ENCODE measurements at places on chromosomes 16 and 17.

- peak; percentile 60 for DNase-seq
Observed at GRCh38 chr16:528111-529011, 849 bp downstream of the CAPN15 start.

DNA sequence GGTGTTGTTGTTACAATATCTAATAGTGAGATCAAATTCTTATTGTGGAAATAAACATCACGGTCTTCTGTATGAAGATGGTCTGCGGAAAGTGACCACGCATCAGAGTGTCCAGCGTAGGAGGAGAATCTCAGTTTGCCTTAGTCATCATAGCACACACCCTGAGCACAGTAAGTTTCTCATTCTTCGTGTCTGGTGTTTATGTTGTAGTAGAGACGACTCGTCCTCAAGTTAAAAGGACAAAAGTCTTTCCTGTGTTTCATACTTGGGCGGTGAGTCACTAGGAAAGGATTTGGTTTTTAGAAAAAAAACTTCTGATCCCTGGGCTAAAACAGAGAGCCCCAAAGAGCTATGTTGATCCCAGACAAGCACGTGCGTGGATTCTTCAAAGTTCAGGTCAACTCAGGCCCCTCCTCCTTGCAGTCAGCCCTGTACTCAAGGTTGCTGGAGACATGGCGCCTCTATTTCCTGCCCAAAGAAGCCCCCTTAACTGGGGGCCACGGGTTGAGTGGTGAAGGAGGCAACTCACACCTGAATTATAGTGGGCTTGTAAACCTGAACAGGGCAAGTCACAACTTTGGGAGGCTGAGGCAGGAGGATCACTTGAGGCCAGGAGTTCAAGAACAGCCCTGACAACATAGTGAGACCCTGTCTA, 170.4 kb downstream of the ZFHX3 start:
- peak; percentile 4 for DNase-seq

GRCh38 chr17:48954300-48954755, 9.7 kb upstream of the SNF8 start:
- DNase-seq = no peak

DNA sequence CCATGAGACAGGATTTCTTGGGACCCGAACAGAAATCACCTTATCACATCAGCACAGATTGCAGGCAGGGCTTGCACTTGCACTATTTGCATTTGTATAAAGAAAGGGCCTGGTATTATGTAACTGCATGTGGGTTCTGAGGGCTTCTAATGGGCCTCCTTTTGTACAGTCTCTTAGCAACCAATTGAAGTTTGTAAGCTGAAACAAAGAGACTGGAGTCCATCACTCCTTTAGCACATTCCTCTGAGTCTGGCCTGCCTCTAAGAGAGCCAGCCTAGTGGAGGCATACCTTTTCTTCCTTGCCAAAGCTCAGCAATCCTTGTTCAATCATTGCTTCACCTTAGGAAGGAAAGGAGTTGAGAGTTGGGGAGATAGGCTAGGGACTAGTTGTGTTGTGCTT, 387.1 kb downstream of the XYLT1 start:
- no peak for DNase-seq

- DNase-seq = no peak
Observed at GRCh38 chr17:9080296-9080914, 59.1 kb downstream of the NTN1 start.

GRCh38 chr16:15958703-15959348, 9.4 kb downstream of the ABCC1 start:
- no peak for DNase-seq

GRCh38 chr17:40647624-40648383, at the start of gene SMARCE1:
Gene SMARCE1, minus strand, starts transcription at chr17:40647818. Its CDS starts 2,016 bp downstream, at chr17:40645802.
- DNase-seq = peak; percentile 69

GRCh38 chr16:4399001-4399730, 17.2 kb downstream of the CORO7 start:
- no peak for DNase-seq

DNA sequence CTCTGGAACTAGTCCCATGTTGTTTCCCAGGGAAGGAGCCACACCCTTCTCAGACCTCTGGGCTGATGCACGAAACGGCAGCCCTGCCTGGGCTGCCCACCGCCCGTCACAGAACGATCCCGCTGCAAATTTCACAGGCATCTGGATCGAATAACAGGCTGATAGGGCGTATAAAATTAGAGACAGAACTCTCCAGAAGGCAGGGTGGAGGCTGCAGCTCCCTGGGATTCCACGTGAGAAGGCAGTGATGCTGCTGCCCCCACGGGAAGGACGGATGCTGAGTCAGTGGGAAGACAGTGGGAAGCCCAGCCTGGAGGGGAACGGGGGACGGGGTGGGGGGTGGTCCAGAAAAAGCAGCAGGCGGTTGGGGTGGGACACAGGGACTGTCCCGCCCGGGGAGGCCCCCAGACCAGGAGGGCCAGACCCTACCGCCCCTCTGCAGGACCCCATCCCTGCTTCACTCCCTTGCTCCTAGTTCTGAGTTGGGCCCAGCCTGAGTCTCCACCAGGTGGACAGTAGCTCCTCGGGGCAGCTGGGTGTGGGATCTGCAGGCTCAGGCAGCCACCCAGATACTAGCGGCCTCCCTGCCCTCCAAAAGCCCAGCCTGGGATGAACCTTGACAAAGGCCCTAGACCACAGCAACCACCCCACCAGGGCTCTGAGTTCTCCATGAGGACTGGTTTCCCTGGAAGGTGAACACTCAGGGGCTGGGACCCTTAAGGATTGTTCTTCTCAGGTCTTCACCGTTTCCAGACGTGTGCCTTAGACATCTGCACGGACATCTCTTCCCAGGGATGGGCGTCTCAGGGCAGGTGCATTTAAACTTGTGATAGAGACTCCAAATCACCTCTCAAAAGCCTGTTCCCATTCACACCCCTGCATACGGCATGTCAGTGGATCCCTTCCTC, 117.8 kb downstream of the METRNL start:
- peak; percentile 4 for DNase-seq

- no peak for DNase-seq
Observed at GRCh38 chr16:55543472-55543871, 23.0 kb upstream of the CAPNS2 start.

DNA sequence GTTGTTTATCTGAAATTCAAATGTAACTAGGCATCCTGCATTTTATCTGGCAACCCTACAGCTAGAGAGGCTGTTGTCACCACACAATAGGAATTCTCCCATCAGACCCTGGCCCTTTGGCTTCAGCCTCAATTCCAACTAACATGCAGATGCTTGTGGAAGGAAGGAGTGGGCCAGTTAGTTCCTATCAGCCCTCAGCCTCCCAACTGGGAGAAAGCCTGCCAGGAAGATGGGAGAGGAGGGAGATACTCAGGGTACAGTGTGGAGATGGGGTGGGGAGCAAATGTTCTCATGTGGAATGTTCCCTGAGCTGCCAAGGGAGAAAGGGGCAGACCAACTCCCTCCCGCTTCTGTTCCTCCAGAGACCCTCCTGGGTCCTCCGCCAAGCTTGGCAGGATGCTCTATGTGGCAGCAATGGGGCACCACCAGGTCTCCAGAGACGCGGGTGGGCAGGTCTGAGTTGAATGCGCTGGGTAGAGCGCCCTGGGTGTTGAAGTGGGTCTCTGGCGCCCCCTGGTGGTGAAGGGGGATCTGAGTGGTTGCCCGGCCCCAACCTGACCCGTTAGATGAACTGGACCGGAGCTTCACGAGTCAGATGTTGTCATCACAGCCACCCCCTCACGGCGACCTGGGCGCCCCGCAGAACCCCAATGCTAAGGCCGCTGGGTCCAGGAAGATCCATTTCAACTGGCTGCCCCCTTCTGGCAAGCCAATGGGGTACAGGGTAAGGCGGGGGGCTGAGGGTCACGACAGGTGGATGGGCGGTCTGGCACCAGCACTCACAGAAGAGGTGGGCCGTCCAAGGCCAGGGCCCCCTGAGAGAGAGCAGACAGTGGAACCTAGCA, 15.2 kb downstream of the GALK1 start:
- peak; percentile 83 for DNase-seq

GRCh38 chr17:30203471-30203981, 32.0 kb downstream of the SLC6A4 start:
- no peak for DNase-seq

GRCh38 chr17:49132699-49133364, at the start of gene B4GALNT2:
Gene B4GALNT2, plus strand, starts transcription at chr17:49132769. Its CDS starts 24 bp downstream, at chr17:49132793.
- DNase-seq = no peak

GRCh38 chr16:85860413-85861094, 38.4 kb upstream of the IRF8 start:
- DNase-seq = no peak

- no peak for DNase-seq
Observed at GRCh38 chr16:28213396-28213795, 1.6 kb upstream of the XPO6 start.

DNA sequence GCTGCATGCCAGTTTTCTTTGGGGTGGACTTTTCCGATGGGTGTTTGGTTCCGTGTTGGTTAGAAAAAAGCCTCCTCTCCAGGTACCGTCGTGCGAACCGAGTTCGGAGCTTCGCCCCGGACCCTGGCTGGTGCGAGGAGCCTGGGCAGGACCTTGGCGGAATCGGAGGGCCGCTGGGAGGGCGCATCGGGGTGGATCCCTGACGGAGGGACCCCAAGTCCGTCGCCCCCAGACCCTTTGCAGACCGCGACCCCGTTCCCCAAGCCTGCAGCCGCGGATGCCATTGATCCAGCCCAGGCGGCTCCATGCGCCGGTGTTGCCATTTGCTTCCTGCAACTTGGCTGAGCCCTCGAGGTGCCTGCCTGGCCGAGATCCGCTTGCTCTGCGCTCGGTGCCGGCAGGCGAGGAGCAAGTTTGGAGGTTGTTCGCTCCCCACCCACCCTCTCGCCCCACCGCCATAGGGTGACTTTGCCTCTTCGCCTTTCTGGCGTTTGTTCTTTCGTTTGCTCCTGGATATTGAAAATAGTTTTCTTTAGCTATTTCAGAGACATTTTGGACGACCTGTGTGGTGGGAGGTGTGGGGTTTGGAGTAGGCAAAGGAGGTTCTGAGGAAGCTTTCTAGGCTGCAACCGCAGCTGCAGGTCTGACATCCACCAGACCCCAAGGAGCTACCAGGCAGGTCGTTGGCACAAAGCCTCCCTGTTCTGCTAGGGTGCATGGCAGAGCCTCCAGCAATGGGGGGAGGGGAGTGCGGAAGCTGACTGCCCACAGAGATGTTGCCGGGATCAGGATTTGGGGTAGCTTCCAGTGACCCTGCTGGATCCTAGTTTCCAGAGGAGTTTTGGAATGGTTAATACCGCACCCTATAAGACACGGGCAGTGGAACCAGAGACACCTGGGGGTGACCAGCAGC, 58.2 kb downstream of the RAP1GAP2 start:
- no peak for DNase-seq

- peak; percentile 53 for DNase-seq
Observed at GRCh38 chr17:45050481-45051059, 862 bp downstream of the DCAKD start.

GRCh38 chr16:83942074-83942473, 11.0 kb upstream of the OSGIN1 start:
- DNase-seq = no peak

DNA sequence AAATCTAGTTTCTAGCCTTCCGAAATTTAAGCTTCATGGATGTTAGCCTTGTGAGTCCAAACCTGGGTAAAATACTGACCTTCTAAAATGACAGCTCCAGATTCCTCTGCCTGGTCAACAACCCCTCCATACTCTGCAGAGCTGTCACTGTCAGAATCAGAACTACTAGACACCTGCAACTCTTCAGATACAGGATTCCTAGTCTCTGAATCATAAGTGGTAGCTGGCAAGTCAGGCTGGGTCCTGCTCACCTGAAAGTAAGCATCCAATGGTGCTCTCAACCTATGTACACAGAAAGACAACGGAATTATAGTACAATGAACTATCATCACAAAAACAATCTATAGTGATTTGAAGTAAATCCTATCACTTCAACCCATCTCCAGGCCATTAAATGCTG, 14.8 kb downstream of the RFWD3 start:
- no peak for DNase-seq

DNA sequence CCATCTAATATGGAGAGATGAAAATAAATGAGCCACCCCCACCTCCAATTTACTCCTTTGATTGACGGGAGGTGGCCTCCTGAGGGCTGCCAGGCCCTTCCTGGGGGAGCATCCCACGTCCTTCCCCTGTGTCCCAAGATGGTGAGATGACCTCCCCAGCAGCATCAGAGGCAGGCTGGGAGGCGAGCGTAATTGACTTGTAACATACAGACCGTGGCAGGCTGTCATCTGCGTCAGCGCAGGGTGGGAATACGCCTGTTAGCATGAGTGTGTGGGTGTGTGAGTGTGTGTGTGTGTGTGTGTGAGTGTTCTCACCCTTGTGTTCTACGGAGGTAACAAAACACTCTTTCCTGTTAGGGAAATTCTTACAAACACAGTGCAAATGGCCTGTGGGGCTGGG, 156.9 kb upstream of the CIBAR2 start:
- no peak for DNase-seq

DNA sequence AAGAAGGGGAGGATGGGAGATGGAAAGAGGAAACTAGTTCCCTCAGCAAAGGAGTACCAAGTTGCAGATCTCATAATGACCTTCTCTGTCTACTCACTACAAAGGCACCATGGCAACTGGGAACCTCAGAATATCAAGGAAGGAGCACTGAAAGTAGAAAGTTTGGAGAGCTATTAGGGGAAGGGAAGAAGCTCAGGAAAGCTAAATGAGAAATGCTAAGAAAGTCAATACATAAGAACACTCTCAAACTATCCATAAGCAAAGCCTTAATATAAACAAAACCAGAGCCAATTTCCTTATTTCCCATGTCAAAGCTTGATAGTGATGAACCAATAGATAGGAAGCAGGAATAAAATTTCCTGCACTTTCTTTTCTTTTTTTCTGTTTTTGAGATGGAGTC, 57.9 kb upstream of the C17orf78 start:
- no peak for DNase-seq

GRCh38 chr17:78892520-78892919, 10.5 kb downstream of the CEP295NL start:
- DNase-seq = no peak

DNA sequence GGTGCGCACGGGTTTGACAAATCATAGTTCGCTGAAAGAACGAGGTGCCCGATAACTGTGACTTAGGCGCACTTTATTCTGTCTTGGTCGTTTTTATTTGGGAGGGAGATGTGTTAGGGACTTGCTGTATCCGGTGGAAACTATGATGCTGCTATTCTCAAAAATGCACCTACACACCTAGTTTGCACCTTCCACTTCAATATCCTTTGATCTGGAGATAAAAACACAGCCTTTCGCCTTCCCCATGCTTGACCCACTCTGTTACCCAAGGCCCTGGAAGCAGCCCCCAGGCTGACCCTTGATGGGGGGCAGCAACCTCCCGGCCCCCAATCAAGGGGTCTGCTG, 15.0 kb upstream of the FOXF1 start:
- DNase-seq = no peak

- no peak for DNase-seq
Observed at GRCh38 chr17:78933959-78934568, 8.9 kb upstream of the TIMP2 start.

Data from T-helper 2 cell treated with Interferon-gamma antibody and Interleukin-4, amounts not matched to agents 5 μg/mL and 100 μg/mL, for 36 hours (primary cell).